HCT116 (cell line): ENCODE measurements at places on chromosomes 2 and 18. TPM values are rescaled to one million over a fixed set of nuclear protein-coding genes. Genes with fewer than 3 reads are reported as not detected.

DNA sequence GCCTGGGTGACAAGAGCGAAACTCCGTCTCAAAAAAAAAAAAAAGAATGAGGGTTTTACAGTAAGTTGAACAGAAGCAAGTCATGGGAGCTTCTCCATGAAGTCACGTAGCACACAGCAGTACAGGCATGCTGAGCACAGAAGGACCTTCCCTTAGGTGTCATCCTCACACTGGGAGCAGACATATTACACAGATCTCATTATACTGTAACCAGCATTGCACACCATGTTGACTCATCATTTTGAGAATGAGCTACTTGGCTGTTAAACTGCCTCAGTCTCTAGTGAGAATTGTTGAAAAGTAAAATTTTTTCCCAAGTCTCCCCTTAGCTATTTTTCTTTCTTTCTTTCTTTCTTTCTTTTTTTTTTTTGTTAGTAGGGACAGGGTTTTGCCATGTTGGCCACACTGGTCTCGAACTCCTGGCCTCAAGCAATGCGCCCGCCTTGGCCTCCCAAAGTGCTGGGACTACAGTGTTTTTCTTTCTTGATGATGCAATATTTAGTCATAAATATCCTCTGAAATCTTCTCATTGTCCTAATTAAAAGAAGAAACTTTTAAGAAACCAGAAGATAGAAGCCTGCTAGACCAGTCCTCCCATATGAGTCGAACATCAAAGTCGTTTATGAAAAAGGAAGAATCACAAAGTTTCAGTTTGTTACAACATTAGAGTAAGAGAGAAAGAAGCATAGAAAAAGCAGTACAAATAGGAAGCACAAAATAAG, 37.9 kb upstream of the PPP1CB start:
- no peak for DNase-seq

DNA sequence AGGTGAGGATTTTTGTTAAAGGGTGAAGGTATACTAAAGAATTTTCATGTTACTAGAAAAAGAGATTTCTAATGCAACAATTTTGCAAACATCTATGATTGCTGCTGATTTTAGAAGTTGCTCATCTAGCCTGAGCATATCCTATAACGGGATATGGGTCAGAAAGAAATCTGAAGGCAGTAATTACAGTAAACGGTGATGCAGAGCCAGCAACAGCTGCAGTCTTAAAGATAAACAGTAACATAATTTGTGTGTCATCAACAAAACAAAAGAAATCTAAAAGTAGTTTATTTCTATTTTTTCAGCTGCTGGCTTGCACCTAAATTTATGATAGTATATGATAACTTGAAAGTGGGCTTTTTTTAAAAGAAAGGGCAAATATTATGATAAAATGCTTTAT, 215.7 kb downstream of the SLC4A10 start:
- no peak for DNase-seq

The DCTN1 gene
- total RNA-seq: 129 TPM

DNA sequence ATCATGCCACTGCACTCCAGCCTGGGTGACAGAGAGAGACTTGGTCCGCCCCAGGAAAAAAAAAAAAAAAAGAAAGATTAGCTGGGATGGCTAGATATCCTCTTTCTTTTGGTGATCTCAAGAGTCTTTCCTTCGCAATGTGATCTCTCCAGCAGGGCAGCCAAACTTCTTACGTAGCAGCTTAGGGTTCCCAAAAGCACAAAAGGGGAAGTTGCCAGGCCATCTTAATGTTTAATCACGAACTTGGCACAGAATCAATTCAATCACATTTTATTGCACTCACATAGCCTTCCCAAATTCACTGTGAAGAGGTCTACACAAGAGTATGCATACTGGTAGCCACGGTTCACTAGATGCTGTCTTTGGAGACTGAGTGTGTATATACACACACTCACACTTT, 53.1 kb downstream of the VIL1 start:
- DNase-seq: no peak

DNA sequence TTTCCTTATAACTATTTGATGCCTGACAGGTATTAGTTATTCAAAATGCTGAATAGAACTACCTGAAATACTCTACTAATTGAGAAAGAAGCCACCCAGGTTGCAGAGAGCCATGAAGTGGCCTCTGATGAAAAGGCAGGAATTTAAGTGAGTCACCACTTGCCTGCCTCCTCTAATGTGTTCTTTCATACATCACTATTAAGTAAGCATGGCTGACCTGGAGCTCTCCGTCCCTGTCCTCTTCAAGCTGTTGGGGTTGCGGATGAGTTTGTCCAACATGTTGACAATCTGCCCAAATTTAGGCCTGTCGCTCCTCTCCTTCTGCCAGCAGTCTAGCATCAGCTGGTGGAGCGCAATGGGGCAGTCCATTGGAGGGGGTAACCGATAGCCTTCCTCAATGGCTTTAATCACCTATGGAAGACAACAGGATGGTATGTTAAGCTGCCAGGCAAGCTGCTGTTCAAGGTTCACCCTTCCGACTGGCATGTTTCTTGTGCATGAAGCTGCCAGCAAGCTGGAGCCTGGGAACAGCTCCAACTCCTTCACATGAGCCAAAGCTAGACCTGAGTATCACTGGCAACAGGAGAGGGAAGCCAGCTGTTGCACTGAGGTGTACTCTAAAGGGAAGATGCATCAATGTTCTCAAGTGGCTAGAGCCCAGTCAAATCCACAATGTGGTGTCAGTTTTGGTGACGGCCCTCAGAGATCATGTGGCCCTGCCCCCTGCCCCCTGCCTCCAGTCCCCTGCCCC, 142.2 kb downstream of the EPHA4 start:
- no peak for DNase-seq
